Neural progenitor cell (in vitro differentiated cells): ENCODE measurements at places on chromosomes 1 and 21. TPM values are rescaled to one million over a fixed set of nuclear protein-coding genes. Genes with fewer than 3 reads are reported as not detected.

DNA sequence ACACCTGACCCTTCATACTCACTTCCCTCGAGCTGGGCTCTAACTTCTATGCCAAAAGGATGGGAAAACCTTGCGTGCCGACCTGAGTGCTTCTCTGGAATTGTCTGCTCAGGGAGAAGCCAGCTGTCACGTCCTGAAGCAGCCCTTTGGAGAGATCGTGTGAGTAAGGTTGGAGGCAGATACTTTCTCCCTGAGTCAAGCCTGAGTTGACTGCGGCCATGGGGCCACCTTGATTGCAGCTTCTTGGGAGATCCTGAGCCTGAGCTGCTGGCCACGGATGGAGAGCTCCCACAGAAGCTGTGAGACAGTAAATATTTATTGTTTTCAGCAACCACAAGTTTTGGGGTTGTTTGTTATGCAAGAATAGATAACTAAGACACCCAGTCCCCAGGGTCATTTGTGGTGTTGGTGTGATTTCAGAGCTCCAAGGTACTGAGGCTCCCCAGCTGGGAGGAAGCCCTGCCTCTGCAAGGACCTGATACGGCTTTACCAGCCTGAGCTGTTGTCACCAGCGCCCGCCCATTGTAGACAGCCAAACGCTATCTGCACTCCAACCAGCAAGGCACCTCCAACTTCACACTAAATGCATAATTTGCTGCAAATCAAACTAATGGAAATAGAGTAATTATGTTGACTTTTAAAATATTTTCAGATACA, 531.6 kb downstream of the PTPRU start:
- H3K36me3 ChIP-seq = no peaks in the 10 kb centered on the region
- H3K4me1 ChIP-seq = no peaks in the 10 kb centered on the region
- peaks cover 9% of the 10 kb centered on the region for H3K27me3 ChIP-seq
- DNase-seq = no peak
- no peak overlapping the region for H3K27ac ChIP-seq

GRCh38 chr1:117671781-117672501, 66.1 kb downstream of the TENT5C start:
- H3K27ac ChIP-seq = no peak overlapping the region
- no peaks in the 10 kb centered on the region for H3K36me3 ChIP-seq
- no peak overlapping the region for H3K4me3 ChIP-seq
- DNase-seq = peak; percentile 66

GRCh38 chr1:25527946-25528595, 15.3 kb upstream of the LDLRAP1 start:
- DNase-seq = no peak
- H3K27ac ChIP-seq = no peak overlapping the region
- H3K27me3 ChIP-seq = no peaks in the 10 kb centered on the region
- H3K36me3 ChIP-seq = no peaks in the 10 kb centered on the region

DNA sequence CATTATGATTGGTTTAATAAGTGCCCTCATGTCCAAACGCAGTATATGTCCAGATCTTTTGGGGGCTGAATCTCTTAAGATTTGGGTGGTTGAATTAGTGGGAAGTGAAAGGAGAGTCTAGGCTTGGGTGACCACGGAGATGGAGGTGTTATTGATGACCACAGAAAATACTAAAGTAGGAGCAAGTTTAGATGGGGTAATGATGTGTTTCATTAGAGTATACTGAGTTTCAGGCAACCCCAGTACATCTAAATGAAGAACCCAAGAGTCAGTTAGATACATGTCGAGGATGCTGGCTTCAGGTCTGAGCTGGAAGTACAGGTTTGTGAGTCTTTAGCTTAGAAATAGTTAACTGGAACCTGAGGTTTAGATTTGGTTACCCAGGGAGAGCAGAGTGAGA, 6.5 kb upstream of the ZZZ3 start:
- no peak overlapping the region for H3K4me3 ChIP-seq
- no peak for DNase-seq
- no peaks in the 10 kb centered on the region for H3K27me3 ChIP-seq
- no peaks in the 10 kb centered on the region for H3K36me3 ChIP-seq
- H3K4me1 ChIP-seq = peaks cover 7% of the 10 kb centered on the region

- H3K27ac ChIP-seq = no peak overlapping the region
- H3K4me3 ChIP-seq = no peak overlapping the region
- no peaks in the 10 kb centered on the region for H3K4me1 ChIP-seq
- H3K36me3 ChIP-seq = peaks cover 8% of the 10 kb centered on the region
Observed at GRCh38 chr1:56709269-56709880, 64.3 kb downstream of the PRKAA2 start.

- no peak for DNase-seq
- H3K27ac ChIP-seq = no peak overlapping the region
- no peak overlapping the region for H3K4me3 ChIP-seq
- H3K27me3 ChIP-seq = no peaks in the 10 kb centered on the region
- H3K4me1 ChIP-seq = peaks cover 11% of the 10 kb centered on the region
- H3K36me3 ChIP-seq = no peaks in the 10 kb centered on the region
Observed at GRCh38 chr1:29936031-29936544, 699.8 kb downstream of the PTPRU start.

DNA sequence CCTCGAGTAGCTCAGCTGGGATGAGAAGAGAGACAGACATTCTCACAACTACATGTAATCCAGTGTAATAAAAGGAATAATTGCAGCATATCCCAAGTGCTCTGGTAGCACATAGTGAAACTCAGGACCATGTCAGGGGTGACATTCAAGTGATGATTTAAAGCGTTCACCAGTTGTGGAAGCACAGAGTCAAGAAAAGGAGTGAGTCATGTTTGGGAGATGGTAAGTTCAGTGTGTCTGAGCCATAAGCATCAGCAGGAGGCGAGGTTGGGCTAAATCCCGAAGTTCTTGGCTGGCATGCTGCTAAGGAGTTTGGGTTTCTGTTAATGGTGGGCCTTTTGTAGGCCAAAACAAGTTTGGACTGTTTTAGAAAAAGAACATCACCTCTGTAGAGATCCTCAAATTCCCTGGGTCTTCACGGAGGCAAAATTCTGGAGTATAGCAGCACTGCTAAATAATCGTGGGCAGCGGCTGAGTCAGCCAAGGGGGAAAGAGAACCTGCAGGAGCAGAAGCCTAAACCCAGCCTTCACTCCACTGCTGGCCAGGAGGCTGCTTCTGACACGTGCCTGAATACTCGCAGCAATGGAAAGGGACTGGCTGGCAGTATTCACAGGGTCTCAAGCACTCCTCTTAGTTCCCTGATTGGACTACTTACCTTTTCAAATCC, 7.2 kb upstream of the NHLH1 start:
- peaks cover 22% of the 10 kb centered on the region for H3K4me1 ChIP-seq
- H3K27ac ChIP-seq = no peak overlapping the region
- H3K4me3 ChIP-seq = no peak overlapping the region

GRCh38 chr1:162706606-162707005, 74.3 kb downstream of the DDR2 start:
- no peak overlapping the region for H3K4me3 ChIP-seq
- H3K27me3 ChIP-seq = no peaks in the 10 kb centered on the region
- H3K36me3 ChIP-seq = no peaks in the 10 kb centered on the region
- H3K4me1 ChIP-seq = no peaks in the 10 kb centered on the region
- no peak overlapping the region for H3K27ac ChIP-seq

DNA sequence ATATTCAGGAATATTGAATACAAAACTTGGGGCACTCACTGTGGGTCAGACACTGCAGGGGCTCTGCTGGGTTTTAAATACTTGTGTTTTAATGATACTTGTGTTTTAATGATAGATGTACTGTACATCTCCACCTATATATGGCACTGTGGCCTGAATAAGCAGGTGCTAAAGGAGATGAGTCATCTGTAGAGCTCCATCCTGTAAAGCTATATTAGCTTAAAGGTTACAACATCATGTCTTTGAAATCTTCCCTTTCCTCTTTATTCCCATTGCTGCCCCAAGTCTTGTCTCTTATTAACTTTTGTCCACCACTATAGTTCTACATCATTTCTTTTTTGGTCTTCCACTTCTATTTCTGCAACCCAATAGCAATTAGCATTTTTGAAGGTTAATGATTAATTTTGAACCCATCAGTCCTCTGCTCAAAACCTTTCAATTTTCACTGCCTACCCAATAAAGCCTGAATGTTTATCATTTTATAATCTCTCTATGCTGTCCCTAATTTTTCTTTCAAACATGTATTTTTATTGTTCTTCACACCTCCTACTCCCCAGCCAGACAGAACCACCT, 113.3 kb upstream of the PTGFR start:
- no peaks in the 10 kb centered on the region for H3K36me3 ChIP-seq
- no peak overlapping the region for H3K27ac ChIP-seq
- H3K4me1 ChIP-seq = no peaks in the 10 kb centered on the region
- no peak for DNase-seq

DNA sequence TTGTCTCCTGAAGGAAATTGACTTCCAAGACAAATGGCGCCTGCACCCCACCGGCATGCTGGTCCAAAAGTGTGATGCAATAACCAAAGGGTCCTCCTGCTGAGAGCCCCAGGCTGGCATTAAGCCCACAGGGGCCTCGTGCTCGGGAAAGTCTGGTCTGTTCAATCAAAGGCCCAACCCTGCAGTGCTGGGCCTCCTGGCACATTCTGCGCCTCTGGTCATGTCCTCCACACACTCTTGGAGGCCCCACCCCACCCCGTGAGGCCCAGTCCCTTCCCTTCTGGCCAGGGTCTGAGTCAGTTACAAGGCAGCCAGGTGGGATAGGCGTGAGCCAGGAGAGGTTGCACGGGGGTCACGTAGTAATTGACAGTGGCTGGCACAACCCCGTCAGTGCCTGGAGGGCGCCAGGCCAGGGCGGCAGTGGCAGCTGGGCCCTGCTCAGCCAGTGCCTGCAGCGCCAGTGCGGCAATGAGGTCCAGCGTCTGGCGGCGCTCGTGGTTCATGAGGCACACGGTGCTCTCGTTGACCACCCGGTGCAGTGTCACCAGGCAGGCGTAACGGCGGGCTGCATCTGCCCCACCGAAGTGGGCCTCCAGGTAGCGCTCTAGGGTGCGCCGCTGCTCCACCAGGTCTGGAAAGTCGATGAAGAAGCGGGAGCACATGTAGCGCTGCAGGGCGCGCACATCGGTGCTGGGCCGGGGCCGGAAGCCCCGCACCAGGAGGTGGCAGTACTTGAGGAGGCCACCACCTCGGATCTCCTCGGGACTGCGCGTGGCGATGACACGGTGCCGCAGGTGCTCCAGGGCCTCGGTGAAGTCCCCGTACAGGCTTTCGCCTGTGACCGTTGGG, 6.8 kb downstream of the TENT5B start:
- H3K36me3 ChIP-seq = no peaks in the 10 kb centered on the region
- no peak overlapping the region for H3K4me3 ChIP-seq
- H3K27me3 ChIP-seq = no peaks in the 10 kb centered on the region
- peaks cover 37% of the 10 kb centered on the region for H3K4me1 ChIP-seq

- no peaks in the 10 kb centered on the region for H3K36me3 ChIP-seq
- H3K4me3 ChIP-seq = no peak within 1 kb of the TSS
- DNase-seq = no peak
- H3K4me1 ChIP-seq = no peaks in the 10 kb centered on the region
- no peak within 1 kb of the TSS for H3K27ac ChIP-seq
Observed at GRCh38 chr1:206897175-206897574, at the start of gene IL24. IL24 (plus strand) TSS chr1:206897443; CDS start chr1:206897833, 390 bp downstream.

GRCh38 chr21:33096426-33096825, 26.5 kb downstream of the OLIG1 start:
- peaks cover 3% of the 10 kb centered on the region for H3K27me3 ChIP-seq
- H3K4me1 ChIP-seq = peaks cover 25% of the 10 kb centered on the region
- H3K27ac ChIP-seq = no peak overlapping the region
- no peaks in the 10 kb centered on the region for H3K36me3 ChIP-seq

DNA sequence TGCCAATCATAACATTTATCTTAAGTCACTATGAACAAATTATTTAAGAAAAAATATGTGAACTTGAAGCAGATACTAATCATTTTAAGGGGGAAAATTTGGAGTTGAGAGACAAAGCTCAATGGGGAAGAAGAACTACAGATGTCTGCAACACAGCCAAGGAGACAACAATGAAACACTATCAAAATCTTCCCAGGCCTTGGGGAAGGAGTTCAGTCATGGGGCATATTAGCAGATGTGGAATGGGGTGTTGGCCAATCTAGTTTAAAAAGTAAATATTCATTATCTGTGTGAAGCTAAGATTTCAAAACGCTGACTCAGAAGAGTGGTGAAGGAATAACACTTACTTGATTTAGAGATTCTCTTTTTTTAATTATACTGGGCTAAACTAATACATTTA, 671.6 kb upstream of the ZP4 start:
- no peaks in the 10 kb centered on the region for H3K4me1 ChIP-seq
- no peak for DNase-seq

- no peaks in the 10 kb centered on the region for H3K27me3 ChIP-seq
- no peaks in the 10 kb centered on the region for H3K4me1 ChIP-seq
- H3K36me3 ChIP-seq = peaks cover 6% of the 10 kb centered on the region
- no peak overlapping the region for H3K4me3 ChIP-seq
Observed at GRCh38 chr1:235391874-235392273, 24.6 kb downstream of the TBCE start.

GRCh38 chr1:162168261-162168660, 98.8 kb downstream of the NOS1AP start:
- no peak overlapping the region for H3K4me3 ChIP-seq
- no peaks in the 10 kb centered on the region for H3K27me3 ChIP-seq
- peak overlapping the region; percentile 90 for H3K27ac ChIP-seq
- H3K36me3 ChIP-seq = no peaks in the 10 kb centered on the region

DNA sequence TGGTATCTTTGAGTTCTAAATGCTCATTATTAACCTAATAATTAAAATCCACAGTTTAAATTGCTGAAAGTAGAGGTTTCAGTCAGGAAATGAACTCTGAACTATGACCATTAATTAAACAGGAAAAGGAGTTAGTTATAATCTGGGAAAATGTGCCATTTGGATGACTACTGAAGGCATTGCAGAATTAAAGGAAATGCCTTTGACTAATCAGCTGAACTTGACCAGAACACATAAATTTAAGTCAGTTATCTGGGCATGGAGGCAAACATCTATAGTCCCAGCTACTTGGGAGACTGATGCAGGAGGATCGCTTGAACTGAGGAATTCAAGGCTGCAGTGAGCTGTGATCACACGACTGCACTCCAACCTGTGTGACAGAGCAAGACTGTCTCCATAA, 31.9 kb downstream of the SLC44A5 start:
- no peak overlapping the region for H3K4me3 ChIP-seq
- DNase-seq = no peak
- no peak overlapping the region for H3K27ac ChIP-seq
- H3K4me1 ChIP-seq = no peaks in the 10 kb centered on the region
- H3K27me3 ChIP-seq = no peaks in the 10 kb centered on the region

DDR2 gene
- 0.69 and 0.74 TPM in 2 replicates for total RNA-seq

C1orf87 gene
- total RNA-seq = not detected in 2 replicates

RIPK4 gene
- 1.3 and 2.3 TPM in 2 replicates for total RNA-seq

LHX8 gene
- total RNA-seq = 0.06 TPM in 1 of 2 replicates, not detected in the other

AMY1B gene
- total RNA-seq = not detected in 2 replicates

RAP1GAP gene
- 2.6 and 3.9 TPM in 2 replicates for total RNA-seq

HMGCL gene
- total RNA-seq = 20.7 and 30.7 TPM in 2 replicates

SLAMF9 gene
- not detected in 2 replicates for total RNA-seq

LYPD8 gene
- total RNA-seq = not detected in 2 replicates

RCSD1 gene
- total RNA-seq = 0.06 TPM in 2 replicates
